ENCODE measurements at places on chromosomes 5 and 9.

DNA sequence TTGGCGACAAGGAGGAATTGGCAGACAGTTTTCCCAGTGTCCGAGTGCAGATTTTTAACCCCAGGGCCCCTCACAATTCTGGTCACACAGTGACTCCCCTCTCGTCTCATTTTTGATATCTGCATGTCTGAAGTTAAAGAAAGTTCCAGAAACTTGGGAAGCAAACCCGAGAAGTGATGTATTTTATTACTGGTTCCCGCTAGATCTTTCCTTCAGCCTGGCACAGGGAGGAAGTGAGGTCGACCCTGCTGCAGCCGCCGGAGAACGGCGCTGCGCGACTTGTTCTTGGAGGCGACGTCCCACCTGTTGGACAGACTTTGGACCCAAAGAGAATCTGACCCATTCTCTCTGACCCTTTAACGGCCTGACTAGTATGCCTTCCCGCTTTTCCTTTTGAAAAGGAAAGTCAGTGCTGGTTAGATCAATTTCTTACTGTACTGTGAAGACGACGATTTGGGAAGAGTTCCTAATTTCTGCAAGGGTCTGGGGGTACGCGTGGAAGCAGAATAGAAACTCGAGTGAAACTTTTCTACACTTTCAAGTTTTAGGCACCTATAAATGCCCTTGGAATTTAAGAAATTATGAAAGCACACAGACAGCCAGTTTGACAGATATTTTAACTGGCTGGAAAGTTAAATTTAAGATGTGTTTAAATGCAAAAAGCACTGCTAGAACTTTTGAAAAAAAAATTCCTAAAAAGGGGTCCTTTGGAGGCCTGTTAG, 744 bp downstream of the OTULIN start:
- DNase-seq: peak; percentile 6
- peak overlapping the region; percentile 81 for H3K27ac ChIP-seq
- H3K4me3 ChIP-seq: peak overlapping the region; percentile 99
- H3K27me3 ChIP-seq: no peaks in the 10 kb centered on the region
- H3K4me1 ChIP-seq: peaks cover 67% of the 10 kb centered on the region
- no peaks in the 10 kb centered on the region for H3K36me3 ChIP-seq

GRCh38 chr9:73869264-73869663, 627.9 kb upstream of the RORB start:
- no peaks in the 10 kb centered on the region for H3K27me3 ChIP-seq
- H3K4me3 ChIP-seq: no peak overlapping the region
- peak; percentile 0 for DNase-seq
- H3K36me3 ChIP-seq: no peaks in the 10 kb centered on the region

DNA sequence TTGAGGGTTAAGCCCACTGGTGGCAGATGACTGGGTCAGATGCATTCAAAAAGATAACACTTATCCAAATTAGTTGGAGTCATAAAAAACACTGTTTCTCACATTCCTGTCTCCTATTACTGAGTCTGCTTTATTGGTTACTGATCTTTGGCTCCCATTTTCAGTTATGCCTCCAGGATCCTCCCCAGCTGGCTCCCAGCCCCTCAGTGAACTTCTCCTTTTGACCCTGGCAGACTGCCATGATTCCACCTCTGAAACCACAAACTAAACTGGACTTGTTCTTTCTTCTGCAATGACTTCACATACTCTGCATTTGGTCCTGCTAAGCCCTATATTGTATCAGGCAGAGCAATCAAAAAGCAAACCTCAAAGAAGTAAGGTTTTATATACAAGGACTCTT, 860.8 kb upstream of the DMAC1 start:
- H3K27ac ChIP-seq: no peak overlapping the region
- no peaks in the 10 kb centered on the region for H3K27me3 ChIP-seq
- DNase-seq: no peak
- H3K36me3 ChIP-seq: 0 out of 2 replicates have a peak, but pooled peaks cover 5% of the 10 kb centered on the region

DNA sequence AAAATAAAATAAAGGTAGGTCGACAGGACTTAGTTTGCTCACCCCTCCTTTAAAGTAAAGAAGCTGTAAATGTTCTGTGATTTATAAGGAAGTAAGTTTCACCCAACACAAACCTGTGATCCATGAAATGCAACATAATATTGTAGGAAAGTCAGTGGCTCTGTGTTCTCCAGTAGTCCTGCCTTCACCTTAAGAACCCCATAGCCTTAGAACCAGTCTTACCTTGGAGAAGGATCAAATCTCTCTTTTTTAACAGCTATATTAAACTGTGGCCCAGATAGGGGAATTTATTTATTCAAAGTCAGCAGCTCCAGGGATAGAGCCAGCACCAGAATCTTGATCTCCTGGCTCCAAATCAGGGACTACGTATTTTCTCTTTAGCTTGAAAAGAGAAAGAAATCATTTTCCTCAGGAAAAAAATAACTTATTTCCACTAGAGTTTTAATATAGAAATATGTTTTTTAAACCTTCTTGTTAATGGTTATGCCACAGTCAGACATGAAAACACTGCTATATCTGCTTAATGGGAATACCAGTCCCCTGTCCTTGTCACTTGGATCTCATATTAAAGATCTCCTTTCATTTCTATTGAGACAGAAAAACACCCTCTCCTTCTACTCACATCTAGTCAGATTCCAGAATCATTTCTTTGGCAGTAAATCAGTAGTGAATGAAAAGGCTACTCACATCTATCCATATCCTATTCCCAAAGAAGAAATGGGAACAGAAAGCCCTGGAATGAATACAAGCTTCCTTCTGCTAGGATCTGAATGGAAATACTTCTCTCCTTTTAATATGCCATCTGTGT, 269.2 kb upstream of the TNC start:
- no peak overlapping the region for H3K4me3 ChIP-seq
- H3K4me1 ChIP-seq: no peaks in the 10 kb centered on the region
- no peak overlapping the region for H3K27ac ChIP-seq
- H3K27me3 ChIP-seq: peaks cover 4% of the 10 kb centered on the region
- DNase-seq: no peak

DNA sequence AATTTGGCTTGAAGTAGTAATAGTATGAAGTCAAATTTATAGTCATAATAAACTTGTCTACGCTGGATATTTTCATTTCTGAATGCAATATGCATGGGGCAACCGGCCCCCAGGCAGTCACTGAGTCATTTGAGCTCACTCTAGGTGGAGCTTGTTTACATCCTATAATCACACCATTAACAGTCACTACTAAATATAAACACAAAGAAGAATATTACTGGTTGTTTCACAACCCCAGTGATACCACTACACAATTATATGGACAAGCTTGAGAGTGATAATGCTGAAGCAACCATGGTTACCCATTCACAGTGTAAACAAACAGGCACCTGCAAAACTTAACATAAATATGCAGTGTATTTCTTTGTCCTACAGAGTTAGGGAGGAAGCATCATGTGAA, 68.7 kb downstream of the MARCHF3 start:
- H3K4me1 ChIP-seq: peaks cover 47% of the 10 kb centered on the region
- H3K4me3 ChIP-seq: no peak overlapping the region
- peak; percentile 47 for DNase-seq

DNA sequence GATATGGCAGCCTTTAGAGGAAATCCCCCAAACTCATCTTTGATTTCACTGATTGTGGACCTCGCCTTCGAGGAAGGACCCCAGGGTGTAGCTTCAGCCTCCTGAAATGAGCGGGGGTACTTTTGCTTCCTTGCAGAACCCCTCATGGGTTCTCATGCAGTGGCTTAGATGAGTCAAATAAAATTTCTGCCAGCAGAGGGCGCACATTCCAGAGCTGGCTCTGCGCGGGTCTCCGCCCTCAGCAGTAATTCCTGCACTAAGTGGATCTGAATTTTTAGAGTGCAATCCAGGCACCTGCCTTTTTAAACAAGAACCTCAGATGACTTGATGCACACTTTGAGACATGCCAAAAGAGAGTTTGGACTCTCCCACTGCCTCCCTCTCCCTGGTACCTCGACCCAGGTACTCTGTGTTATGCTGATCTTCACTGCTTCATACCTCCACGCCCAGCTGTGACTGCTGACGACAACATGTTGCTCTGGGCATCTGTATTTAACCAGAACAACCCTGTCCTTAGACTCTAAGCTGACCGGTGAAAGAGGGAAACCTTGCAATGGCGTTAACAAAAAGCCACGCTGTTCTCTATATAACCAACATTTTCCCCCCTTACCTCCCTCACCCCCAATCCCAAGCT, 7.3 kb downstream of the EGFLAM start:
- H3K27ac ChIP-seq: no peak overlapping the region
- no peaks in the 10 kb centered on the region for H3K36me3 ChIP-seq
- no peaks in the 10 kb centered on the region for H3K4me1 ChIP-seq

DNA sequence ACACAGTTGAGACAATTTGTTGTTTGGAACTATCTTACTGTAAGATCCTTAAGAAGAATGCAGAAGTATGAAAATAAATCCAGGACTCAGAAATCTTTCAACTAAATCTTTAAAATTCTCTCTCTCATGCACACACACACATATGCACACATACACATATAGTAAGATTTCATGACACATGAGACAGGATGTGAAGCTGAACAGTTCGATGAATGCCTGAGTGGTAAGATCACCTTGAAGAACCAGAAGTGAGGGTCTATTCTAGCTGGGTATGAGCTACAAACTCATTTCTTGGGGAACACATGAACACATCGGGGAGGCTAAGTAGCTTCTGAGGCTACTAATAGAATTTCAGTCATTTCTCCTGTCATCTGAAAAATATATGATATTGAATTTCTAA, 153.6 kb downstream of the TMC1 start:
- H3K4me3 ChIP-seq: no peak overlapping the region
- peaks cover 17% of the 10 kb centered on the region for H3K4me1 ChIP-seq
- DNase-seq: no peak
- H3K27ac ChIP-seq: no peak overlapping the region

DNA sequence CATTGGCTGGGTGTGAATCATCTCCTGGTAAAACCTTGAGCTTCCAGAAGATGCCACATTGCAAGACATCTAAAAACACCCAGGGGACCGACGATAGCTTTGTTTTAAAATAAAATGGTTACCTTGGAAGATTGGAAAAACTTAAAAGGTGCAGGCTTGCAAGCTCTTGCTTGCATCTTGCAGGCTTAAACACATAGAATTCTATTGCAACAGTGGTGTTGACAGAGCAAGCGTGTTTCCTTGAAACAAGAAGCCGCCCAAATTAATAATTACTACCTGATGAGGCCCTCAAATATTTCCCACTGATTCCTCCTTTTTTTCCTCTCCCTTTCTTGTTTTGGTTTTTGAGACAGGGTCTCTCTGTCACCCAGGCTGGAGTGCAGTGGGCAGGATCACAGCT, 137.1 kb upstream of the BASP1 start:
- H3K36me3 ChIP-seq: no peaks in the 10 kb centered on the region
- peaks cover 18% of the 10 kb centered on the region for H3K4me1 ChIP-seq
- H3K27ac ChIP-seq: no peak overlapping the region

DNA sequence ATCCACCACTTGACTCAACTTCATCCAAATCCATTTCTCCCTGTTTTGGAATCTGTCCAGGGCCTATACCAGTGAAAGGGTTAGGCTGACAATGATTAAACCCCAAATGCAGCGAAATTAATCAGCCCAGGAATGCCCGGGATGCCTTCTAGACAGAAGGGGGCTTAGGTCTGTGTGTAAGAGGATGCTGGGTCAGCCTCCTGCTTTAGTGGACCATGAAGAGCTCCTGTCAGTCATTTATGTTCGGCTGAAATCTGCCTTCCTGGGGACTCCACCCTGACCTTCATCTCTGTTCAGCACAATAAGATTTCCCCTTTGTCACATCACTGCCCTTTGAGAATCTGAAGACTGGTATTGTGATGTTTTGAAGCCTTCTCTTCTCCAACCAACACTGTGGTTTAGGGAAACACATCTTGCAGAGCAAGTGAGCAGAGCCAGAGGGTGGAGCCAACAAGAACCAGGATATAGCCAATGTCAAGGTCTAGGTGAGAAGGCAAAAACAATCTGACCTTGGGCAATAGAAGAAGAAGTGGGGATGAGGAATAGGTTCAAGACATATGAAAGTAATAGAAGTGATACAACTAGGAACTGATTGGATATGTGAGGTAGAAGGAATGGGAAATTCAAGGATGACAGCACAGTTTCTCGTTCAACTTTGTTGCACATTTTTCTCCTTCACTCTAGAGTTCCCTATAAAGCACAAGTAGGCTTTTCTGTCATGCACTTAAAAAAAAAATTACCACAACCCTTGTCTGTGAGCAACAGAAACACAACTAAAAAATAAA, 234.4 kb downstream of the ARHGAP26 start:
- no peaks in the 10 kb centered on the region for H3K36me3 ChIP-seq
- no peak for DNase-seq
- no peak overlapping the region for H3K27ac ChIP-seq

GRCh38 chr9:122386311-122386872, 15.6 kb downstream of the PTGS1 start:
- no peak for DNase-seq
- H3K27me3 ChIP-seq: peaks cover 2% of the 10 kb centered on the region
- H3K27ac ChIP-seq: no peak overlapping the region

- peaks cover 4% of the 10 kb centered on the region for H3K27me3 ChIP-seq
- no peak for DNase-seq
- no peak overlapping the region for H3K4me3 ChIP-seq
- H3K27ac ChIP-seq: no peak overlapping the region
These were observed 276.3 kb downstream of the SAXO1 start for GRCh38 chr9:18756712-18757125.

- no peak overlapping the region for H3K4me3 ChIP-seq
- no peak overlapping the region for H3K27ac ChIP-seq
- peaks cover 1% of the 10 kb centered on the region for H3K27me3 ChIP-seq
- no peaks in the 10 kb centered on the region for H3K36me3 ChIP-seq
- H3K4me1 ChIP-seq: no peaks in the 10 kb centered on the region
- DNase-seq: no peak
These were observed 56.7 kb downstream of the RALGPS1 start for GRCh38 chr9:126971261-126971660.

Measured in HFFc6 (cell line).